Bronchus fibroblast of lung (primary cell): ENCODE measurements at places on chromosomes 7 and 10. TPM values are rescaled to one million over a fixed set of nuclear protein-coding genes. Genes with fewer than 3 reads are reported as not detected.

Gene SLC35B4
- total RNA-seq, result 10.9 and 11.9 TPM in 2 replicates

Gene CACNA2D1
- 5.4 and 8.2 TPM in 2 replicates for total RNA-seq

Gene KNDC1
- 0.15 and 0.17 TPM in 2 replicates for total RNA-seq

Gene SPACDR
- total RNA-seq, result 1.8 and 2.7 TPM in 2 replicates

Gene ITPRID1
- not detected in 2 replicates for total RNA-seq

Gene JAKMIP3
- under 0.01 TPM in 2 replicates for total RNA-seq

Gene DOCK1
- 21.0 and 21.7 TPM in 2 replicates for total RNA-seq
